ENCODE measurements at places on chromosomes 16 and 17.

- ATAC-seq, result no peak
Measured at GRCh38 chr17:863880-864279, 81.7 kb downstream of the MRM3 start.

DNA sequence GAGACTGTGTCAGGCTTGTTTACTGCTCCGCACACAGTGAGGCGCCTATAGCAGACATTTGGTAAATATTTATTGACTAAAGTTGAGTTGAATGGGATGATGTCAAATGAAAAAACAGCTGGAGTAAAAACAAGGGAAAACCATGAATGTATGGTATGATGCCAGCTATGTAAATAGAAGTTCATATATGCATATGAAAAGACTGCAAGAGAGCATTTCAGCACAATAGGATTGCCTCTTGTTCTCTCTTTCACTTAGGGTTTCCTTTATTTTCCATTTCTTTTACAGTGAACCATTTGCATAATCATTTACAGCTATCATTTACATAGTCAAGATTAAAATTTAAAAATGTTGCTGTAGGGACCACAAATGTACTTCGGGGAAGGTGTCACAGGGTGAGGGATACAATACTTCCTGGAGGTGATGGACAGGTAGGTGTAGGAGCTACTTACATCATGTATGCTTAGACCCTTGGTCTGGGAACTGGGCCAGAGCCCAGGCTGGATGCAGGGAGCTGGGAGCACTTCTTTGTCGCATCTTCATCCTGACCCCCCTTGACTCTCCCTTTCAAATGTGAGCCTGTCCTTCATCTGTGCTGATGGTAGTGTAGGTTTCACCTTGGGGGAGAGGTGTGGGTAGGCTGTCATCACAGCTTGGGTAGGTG is 113.3 kb downstream of the UTP18 start:
- ATAC-seq, result no peak

GRCh38 chr16:68972013-68972412 is 128.7 kb downstream of the TANGO6 start:
- no peak for ATAC-seq

DNA sequence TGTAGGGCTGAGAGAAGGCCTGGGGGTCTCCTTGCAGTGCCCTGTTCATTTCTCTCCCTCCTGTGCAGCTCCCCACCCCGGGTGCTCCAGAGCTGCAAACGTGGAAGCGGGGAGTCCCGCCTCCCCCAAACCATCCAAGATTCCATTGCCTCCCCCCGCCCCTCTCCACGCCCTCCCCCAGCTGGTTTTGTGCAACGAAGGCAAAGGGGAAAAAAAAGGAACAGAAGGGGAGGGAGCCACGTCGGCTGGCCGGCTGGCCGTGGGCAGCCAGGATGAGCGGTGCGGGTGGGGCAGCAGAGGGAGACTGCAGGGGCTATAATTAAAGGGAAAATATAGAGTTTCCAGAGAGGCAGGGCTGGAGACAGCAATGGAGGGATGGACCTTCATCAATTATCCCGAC is 1.7 kb upstream of the COL1A1 start:
- no peak for ATAC-seq

GRCh38 chr17:43583332-43583731 is 37.2 kb upstream of the ETV4 start:
- no peak for ATAC-seq

All from esophagus mucosa (tissue), 1 donor.